ENCODE measurements at places on chromosomes 12 and 14.

GRCh38 chr12:130198026-130198662, 35.9 kb downstream of the FZD10 start:
- DNase-seq, result no peak

- no peak for DNase-seq
Measured at GRCh38 chr12:80857311-80857710, 80.4 kb downstream of the LIN7A start.

GRCh38 chr14:60800409-60800808, 65.8 kb downstream of the MNAT1 start:
- no peak for DNase-seq

DNA sequence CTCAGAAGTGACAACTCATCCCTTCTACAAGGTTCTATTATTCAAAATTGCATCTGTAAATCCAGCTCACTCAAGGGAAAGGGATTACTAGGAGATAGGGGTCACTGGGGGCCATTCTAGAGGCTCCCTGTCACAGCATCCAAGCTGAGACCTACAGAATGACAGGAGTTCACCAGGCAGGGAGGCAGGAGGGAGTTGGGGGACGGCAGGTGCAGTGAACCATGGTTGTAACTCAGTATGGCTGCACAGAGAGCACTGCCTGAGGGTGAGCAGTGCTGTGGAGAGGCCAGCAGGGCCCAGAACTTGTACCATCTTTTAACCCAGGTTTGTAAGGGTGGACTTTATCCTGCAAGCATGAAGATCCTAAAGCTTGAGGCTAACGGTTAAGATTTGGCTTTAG, 37.9 kb upstream of the SINHCAF start:
- no peak for DNase-seq

GRCh38 chr12:128905003-128905544, 51.8 kb downstream of the GLT1D1 start:
- no peak for DNase-seq

DNA sequence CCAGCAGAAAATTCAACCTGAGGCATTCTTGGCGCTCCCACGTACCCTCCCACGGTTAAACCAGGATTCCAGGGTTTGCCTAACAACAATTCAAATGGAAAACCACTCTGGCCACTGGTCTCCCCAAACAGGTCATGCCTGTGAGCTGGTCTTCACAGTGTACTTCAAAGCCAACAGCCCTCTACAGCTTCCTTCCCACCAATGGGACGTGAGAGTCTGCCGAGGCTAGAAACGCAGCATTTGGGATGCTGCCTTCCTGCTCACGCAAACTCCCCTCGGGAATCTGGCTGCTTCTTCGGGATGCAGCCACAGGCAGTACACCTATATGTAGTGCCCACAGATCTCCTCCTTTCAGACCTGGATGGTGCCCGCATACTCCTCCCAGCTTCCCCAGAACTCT, 149.1 kb downstream of the KLHL28 start:
- DNase-seq, result no peak

GRCh38 chr12:126685636-126686035, 1581.3 kb upstream of the TMEM132C start:
- DNase-seq, result no peak

- DNase-seq, result no peak
Measured at GRCh38 chr12:9750276-9751203, 10.2 kb downstream of the CD69 start.

DNA sequence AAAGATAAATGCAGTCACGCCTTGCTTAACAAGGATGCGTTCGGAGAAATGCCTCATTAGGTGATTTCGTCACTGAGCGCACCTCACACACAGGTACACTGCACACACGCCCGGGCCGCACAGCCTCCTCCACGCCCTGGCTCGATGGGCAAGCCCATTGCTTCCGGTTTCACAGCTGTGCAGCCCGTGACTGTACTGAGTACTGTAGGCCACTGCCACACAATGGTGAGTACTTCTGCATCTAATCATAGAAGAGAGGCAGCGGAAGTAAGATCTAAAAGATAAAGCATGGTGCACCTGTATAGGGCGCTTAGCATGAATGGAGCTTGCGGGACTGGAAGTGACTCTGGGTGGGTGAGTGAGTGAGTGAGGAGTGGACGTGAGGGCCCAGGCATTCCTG, 4.3 kb downstream of the RIMBP2 start:
- DNase-seq, result no peak

- DNase-seq, result no peak
Measured at GRCh38 chr14:22081337-22081736, 407.7 kb upstream of the OR4E1 start.

DNA sequence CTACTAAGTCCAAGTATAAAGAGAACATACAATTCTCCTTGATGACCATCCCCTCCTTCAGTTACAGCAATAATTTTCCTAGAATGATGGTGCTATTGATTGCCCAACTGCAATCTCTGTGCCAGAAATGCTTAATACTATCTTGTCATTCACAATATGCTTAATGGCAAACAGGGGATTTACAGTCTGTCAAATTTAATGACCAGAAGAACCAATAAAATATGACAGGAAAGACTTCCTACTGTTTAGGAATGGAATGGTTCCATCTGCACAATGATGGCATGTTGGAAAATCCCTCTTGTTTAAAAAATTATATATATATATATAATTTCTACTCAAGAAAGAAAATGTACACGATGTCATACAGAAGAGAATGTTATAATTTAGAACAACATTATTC, 623.2 kb downstream of the CCER1 start:
- no peak for DNase-seq

DNA sequence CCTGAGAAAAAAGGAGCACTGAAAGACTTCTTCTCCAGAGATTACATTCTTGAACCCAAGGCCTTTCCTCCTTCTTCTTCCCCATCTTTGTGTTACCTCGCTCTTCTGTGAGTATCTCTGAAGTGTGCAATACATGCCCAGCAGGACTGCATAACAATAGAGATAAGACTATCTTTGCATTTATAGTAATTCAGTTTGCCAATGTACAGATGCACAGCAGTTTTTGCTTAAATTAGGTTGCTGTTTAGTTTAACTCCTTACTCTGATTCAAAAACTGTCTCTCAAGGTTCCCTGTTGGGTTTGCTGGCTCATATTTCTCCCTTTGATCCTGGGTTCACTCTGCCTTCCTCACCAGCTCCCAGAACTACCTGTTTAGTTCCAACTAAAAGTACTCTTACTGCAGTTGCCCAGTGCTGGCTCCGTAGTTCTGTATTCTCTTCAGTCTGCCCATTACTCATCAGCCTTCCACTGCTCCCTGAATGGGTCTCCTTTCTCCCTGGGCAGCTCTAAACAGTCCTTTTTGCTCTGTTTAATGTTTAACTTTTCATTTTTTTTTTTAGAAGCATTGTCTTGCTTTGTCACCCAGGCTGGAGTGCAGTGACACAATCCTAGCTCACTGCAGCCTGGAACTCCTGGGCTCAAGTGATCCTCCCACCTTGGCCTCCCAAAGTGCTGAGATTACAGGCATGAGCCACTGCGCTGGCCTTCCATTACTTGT, 180.6 kb upstream of the CAND1 start:
- DNase-seq, result no peak

DNA sequence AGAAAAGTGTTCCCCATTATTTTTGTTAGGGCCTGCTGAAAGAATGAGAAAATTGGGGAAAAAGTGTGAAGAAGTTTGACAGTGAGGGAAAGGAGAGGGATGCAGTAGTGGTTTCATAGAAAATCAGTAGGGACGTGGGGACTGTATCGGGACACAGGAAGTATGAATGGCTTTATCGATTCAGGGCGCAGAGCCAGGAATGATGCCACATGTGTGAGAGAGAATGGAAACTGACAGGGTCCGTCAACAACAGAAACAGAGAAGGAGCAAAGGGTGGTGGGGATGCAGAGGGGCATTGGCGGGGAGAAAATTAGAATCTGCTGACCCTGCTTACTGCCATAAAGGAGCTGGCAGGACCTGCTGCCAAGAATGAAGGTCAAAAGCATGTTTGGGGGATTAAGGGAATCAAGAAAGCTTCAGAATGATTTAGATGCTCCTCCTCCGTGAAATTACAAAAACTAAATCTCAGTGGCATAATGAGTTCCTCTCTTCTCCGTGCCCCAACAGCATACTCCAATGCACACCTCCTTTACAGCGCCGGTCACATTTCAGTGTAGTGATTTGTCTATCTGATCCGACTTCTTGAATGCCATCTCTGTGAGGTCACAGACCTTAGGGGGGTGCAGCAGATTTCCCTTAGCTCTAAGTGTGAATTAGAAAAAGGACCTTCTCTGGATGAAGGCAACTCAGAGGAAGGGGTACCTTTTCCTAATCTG, 92.6 kb downstream of the EMP1 start:
- no peak for DNase-seq

GRCh38 chr12:11863478-11863906, 207.2 kb upstream of the BCL2L14 start:
- no peak for DNase-seq

DNA sequence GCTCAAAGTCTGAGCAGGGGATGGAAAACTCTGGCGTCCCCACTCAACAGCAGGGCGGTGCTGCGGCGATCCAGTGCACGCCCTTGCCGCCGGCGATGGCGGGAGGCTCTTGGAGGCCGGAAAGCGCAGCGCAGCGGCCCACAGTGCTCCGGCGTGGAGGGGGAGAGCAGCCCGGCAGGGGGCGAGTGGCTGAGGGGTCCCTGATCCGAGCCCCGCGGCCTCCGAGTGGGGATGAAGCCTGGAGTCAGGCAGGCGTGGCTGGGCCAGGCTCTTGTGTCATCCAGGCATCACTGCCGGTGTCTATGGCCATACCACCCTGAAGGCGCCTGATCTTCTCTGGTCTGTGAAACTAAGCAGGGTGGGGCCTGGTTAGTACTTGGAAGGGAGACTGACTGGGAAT, 183.1 kb downstream of the ALG10 start:
- no peak for DNase-seq

Data from activated CD8-positive, alpha-beta memory T cell treated with anti-CD3 and anti-CD28 coated beads for 48 hours (primary cell).